ENCODE measurements at places on chromosomes 4 and X.

DNA sequence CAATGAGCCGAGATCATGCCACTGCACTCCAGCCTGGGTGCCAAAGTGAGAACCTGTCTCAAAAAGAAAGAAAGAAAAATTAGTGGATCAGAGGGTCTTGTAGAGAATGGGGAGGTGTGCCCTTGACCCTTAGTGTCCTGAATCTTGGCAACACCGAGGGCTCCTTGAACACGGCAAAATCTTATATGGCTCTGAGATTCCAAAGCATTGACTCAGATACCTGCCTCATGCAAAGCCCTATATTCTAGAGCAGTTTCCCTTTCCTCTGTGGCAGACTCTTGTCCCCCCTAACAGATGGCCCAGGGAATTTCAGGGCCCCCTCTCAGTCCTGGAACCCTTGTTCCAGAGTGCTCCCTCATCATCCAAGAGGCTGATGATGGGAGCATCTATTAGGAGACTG lies 6.8 kb downstream of the CLDN2 start:
- no peak for DNase-seq

GRCh38 chr4:147050356-147050765 lies 104.7 kb upstream of the TTC29 start:
- no peak for DNase-seq

DNA sequence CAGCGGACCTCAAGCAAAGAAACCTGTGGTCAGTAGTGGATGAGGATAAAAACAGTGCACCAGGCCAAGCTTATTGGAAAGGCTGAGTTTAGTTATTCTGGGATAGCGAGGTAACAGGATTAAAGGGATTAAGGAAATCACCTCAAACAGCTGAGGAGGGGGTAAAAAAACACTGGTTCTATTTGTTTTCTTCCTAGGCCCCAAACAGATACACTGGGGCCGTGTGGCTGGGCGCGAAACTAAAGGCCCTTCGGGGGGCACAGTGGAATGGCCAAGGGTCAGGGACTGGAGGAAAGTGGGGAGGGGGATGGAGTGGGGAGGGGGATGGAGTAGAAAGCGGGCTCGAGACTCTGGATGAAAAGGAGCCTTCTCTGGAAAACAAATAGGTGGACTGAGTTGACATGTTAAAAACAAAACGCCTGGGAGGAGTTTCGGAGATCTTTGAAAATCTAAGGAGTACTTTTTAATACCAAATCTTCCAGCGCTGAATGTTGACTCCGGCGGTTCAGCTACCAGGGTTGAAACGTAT lies 2.9 kb downstream of the SOX3 start:
- no peak for DNase-seq

DNA sequence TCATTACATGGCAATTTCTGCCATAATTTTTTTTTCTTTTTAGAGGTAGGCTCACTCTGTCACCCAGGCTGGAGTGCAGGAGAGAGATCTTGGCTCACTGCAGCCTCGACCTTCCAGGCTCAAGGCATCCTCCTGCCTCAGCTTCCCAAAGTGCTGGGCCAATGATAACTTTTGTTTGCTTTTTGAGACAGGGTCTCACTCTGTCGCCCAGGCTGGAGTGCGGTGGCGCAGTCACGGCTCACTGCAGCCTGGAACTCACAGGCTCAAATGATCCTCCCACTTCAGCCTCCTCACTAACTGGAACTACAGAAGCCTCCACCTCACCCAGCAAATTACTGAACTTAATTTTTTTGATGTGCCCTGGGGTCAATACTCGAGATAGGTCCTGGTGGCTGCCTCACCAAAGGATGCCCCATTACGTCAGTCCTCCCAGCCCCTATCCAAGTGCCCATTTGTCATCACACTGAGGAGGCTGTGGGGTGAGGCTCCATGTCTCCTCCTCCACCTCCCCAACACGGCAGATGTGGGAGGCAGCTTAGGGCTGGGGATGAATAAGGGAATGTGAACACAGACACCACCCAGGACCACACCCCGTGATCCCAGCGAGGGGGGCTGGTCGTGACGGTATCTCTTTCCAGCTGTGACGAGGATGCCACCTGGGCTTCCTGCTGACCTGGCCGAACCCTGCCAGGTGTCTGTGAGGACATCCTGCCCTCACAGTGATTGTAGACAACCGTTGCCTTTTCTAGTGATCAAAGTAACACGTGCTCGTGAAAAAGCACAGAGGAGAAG lies 12.4 kb upstream of the NKX1-1 start:
- DNase-seq, result no peak

DNA sequence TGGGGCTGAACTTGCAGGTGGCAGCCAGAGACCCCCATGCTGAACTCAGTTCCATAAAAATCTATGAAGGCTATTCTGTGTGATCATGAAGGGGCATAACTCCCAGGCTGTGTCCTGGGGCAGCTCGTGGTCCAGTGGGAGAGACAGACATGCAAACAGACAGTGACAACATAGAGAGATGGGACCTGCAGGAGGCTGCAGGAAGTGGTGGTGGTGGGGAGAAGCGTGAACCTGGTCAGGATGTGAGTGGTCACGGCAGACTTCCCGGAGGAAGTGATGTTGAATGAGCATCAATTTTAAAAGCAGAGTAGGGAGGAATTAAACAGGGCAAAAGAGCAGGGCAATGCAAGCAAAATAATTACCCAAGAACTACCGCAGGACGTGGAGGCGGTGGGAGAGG lies 23.2 kb upstream of the SORCS2 start:
- DNase-seq, result no peak

- DNase-seq, result no peak
Measured at GRCh38 chrX:20037186-20037585, 46.3 kb upstream of the BCLAF3 start.

DNA sequence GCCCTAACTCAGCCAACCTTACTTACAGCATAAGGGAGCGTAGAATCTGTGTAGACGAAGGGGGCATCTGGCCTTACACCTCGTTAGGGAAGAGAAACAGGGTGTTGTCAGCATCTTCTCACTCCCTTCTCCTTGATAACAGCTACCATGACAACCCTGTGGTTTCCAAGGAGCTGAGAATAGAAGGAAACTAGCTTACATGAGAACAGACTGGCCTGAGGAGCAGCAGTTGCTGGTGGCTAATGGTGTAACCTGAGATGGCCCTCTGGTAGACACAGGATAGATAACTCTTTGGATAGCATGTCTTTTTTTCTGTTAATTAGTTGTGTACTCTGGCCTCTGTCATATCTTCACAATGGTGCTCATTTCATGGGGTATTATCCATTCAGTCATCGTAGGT lies 14.6 kb downstream of the PLP1 start:
- DNase-seq, result no peak

DNA sequence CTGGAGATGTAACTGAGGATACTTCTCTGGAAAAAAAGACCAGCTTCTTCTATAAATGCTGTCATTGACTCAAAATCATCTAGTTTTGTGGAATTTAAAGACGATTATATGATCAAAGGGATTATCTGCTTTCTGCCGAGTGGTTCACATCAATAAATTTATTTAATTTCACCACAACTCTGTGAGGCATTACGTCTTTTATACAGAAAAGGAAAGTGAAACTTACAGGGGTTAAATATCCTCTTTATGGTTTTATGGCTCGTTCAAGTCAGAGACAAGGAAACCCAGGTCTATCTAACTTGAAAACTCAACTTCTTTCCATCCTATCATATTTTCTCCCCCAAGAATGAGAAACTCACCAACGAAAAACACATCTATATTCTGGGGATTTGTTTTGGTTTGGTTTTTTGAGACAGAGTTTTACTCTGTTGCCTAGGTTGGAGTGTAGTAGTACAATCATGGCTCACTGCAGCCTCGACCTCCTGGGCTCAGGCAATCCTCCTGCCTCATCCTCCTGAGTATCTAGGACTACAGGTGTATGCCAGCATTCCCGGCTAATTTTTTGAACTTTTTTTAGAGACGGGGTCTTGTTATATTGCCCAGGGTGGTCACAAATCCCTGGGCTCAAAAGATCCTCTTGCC lies 377.9 kb upstream of the EMCN start:
- no peak for DNase-seq

GRCh38 chr4:52126966-52127365 lies 75.9 kb downstream of the SPATA18 start:
- no peak for DNase-seq

GRCh38 chr4:126182336-126182735 lies 867.6 kb downstream of the FAT4 start:
- no peak for DNase-seq

GRCh38 chr4:129371926-129372325 lies 276.0 kb downstream of the C4orf33 start:
- DNase-seq, result no peak

DNA sequence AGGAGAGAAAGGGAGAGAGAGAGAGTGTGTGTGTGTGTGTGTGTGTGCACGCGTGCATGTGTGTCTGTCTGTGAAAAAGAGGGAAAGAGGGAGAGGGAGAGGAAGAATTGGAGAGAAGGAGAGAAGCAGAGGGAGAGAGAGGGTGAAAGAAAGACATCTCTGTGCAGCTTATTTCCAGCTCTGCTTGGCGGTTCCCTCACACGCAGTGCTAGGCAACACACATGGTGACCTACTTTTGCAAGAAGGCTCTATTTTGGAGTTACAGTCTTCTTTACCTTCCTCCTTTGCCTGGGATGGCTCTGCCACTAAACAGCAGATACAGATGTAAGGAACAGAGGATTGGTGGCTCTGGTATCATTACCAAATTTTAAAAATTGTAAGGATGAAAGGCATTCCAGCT lies 40.1 kb downstream of the SLC16A2 start:
- no peak for DNase-seq

- no peak for DNase-seq
Measured at GRCh38 chr4:55949482-55949802, 697 bp downstream of the CEP135 start.

DNA sequence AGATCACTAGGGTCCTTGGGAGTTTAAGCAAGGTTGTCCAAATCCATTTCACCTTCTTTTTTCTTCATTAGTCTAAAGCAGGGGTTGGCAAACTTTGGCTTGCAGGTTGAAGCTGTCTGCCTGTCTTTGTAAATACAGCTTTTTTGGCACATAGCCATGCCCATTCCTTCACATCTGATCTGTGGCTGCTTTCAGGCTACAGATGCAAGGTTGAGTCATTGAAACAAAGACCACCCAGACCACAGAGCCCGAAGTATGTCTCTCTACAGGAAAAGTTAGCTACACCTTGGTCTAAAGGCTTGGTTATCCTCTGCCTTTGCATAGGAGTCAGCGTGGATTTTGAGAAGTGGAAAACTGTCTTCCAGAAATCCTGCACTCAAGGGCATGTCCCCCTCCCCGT lies 238.1 kb upstream of the STS start:
- no peak for DNase-seq

- DNase-seq, result no peak
Measured at GRCh38 chr4:141853091-141853764, 216.8 kb downstream of the IL15 start.

- no peak for DNase-seq
Measured at GRCh38 chr4:102569200-102569599, 68.0 kb downstream of the NFKB1 start.

- no peak for DNase-seq
Measured at GRCh38 chrX:109871121-109871888, 131.6 kb upstream of the TMEM164 start.

GRCh38 chrX:599837-600715 lies 30.5 kb upstream of the SHOX start:
- no peak for DNase-seq

DNA sequence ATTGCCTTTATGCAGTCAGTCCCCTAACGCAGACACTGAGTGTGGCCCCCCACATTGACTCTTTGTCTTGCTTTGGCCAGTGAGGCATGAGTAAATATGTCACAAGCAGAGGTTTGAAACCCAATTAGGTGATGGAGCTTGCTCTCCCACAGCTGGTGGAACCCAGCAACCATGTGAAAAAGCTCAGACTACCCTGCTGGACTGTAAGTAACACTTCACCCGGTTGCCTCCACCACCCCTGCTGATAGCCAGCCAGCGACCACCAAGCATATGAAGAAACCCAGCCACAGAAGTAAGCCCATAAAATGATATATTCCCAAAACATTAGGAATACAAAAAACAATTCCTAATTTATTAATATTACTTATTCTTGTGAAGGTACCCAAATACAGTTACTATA lies 21.6 kb upstream of the PDCL2 start:
- DNase-seq, result no peak

- peak; percentile 29 for DNase-seq
Measured at GRCh38 chr4:26061248-26061986, 147.4 kb downstream of the SMIM20 start.
